Activated CD4-positive, CD25-positive, alpha-beta regulatory T cell treated with anti-CD3 and anti-CD28 coated beads, Interleukin-2, amount 50 U/mL, for 72 hours (primary cell): ENCODE measurements at places on chromosomes 3 and 15.

DNA sequence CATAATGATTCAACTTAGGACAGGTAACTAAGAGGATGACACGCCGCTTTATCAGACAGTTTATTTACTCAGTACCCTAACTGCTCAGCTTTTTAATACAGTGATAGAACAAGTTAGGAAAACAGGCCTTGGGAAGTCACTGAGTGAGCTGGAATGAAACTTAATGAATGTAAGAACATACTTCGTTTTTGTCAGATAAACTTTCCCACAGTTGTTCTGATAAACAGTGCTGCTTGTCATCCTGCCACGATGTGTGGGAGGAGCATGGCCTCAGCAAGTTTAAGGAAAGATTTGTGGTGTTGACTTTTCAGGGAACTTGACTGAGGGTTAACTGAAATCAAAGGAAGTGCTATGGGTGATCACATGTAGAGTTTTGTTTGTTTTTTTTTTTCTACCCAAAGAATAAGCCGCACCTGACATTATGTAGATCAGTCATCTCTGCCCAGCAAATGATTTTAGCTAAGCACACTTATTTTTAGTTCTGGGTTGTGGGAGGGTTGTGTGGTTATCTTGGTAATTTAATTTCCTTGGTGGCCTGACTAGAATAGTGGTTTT, 5.6 kb upstream of the P2RY14 start:
- DNase-seq, result no peak

DNA sequence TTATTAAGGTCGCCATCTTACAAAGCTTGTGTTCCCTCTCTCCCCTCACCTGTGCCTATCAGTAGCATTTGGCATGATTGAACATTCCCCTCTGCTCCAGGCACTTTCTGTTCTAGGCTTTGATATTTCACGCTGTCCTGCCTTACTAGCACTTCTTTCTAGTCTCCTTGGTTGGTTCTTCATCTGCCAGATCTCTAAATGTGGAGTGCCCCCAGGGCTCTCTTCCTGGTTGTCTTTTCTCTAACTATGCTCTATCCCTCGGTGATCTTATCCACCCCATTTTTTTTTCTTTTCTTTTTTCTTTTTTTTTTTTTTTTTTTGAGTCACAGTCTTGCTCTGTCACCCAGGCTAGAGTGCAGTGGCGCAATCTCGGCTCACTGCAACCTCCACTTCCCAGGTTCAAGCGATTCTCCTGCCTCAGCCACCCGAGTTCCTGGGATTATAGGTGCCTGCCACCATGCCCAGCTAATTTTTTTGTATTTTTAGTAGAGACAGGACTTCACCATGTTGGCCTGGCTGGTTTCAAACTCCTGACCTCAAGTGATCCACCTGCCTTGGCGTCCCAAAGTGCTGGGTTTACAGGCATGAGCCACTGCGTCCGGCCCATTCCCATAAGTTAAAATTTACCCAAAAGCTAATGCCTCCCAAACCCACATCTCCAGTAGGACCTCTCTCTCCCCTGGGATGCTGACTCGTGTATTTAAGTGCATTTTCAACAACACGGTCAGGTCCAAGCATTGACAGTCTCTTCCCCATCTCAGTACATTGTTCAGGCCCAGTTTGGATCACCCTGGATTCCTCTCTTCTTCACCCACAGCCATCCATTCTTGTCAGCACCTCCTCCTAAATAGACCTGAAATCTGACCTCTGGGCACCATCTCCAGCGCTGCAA, 5.2 kb downstream of the NUSAP1 start:
- DNase-seq, result no peak

DNA sequence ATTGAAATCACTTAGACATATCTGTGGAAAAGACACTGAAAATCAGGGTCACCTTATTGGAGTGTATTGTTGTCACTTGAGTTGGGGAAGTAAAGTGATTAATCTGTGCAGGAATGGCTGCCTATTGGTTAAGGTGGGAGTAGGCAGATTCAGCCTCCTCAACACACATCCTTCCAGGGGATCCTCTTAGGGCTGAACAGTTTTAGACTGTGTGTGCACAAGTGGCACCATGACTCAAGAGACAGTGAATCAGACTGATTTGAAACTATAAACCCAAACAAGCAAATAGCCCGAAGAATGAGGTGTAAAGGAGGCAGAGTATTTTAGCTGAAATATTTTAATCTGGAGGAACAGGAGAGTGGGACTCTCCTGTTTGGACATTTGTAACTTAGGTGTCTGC, 4.9 kb downstream of the ABHD17C start:
- no peak for DNase-seq

- DNase-seq, result no peak
These were observed 30.3 kb downstream of the ARL14 start for GRCh38 chr3:160707187-160707794.

DNA sequence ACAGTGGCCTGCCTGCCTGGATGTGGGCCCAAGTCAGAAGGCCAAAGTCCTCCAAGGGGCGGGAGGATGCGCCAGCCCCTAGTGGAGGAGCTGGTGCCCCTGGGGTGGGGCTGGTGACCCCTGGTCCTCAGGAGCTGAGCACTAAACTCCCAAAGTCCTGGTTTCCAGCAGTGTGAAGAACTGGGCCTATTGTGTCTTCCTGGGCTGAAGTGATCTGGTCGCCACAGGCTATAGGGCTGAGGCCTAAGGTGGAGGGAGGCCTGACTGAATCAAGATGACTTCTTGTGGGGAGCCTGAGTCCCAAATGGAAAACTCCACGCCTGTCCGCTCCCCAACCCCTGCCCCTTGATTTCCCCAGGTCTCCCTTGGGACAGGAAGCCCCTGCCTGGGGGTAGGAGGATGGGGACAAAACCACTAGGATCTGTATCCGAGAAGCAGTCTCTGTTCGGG, 753 bp upstream of the FES start:
- no peak for DNase-seq

DNA sequence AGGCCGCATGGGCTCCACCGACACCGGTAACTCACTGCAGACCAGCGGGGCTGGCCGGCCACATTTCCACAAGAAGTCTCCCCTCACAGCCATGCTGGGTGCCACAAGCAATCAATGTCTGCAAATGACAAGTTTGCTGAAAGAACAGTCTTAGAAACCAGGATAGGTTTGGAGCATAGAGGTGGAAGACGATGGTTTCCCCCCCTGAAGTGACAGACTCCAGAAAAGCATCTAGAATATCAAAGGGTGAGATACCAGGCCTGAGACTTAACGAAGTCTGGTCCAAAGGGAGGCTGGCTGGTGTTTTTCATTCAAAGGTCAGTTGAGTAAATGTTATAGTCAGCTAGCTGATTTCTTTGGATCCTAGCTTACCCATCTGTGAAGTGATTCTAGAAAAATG, 50.0 kb upstream of the WNT5A start:
- no peak for DNase-seq

GRCh38 chr3:171439996-171440395, 20.2 kb downstream of the TNIK start:
- DNase-seq, result no peak

- DNase-seq, result no peak
These were observed 4.5 kb downstream of the ADGRG7 start for GRCh38 chr3:100613721-100614390.
